Activated CD4-positive, alpha-beta T cell treated with anti-CD3 and anti-CD28 coated beads, Interleukin-10, Interleukin-2, amounts not matched to agents 100 ng/mL and 50 ng/mL, durations not matched to agents 16 hours and 8 hours (primary cell): ENCODE measurements at places on chromosomes 1 and 21.

GRCh38 chr1:45403718-45404117, 63.5 kb upstream of the MUTYH start:
- DNase-seq = no peak

DNA sequence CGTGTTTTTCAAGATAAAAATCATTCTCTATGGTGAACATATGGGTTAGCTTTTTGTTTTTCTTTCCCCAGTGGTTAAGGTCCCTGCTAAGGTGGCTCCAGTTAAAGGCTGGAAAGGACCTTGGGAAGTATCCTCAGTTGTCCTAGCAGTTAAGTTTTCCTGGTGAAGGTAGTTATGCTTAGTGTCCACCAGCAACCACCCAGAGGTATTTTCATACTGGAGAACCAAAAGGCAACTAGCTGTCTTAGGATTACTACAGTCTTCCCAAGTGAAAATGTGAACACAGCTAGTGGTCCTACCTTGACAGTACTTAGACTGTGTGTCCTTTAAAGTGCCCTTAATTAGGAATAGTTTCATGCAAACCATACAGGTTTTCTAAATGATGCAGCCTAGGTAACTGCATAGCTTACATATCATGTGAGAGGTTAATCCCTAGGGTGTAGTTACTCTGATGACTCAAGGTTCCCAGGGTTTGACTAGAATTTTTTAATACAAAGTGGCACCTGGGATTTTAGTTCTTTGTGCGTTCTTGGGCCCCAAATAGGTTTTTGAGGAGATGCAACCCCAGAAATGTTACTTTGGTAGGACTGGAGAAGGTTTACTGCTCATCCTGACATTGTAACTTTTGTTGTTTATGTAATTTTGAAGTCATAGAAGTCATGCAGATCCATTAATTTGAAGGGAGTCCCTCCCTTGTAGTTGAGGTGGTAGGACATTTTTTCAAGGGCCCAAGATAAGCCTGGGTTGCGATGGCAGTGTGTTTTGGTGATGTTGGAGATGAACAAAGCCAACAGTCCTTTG, 36.5 kb downstream of the YY1AP1 start:
- no peak for DNase-seq

DNA sequence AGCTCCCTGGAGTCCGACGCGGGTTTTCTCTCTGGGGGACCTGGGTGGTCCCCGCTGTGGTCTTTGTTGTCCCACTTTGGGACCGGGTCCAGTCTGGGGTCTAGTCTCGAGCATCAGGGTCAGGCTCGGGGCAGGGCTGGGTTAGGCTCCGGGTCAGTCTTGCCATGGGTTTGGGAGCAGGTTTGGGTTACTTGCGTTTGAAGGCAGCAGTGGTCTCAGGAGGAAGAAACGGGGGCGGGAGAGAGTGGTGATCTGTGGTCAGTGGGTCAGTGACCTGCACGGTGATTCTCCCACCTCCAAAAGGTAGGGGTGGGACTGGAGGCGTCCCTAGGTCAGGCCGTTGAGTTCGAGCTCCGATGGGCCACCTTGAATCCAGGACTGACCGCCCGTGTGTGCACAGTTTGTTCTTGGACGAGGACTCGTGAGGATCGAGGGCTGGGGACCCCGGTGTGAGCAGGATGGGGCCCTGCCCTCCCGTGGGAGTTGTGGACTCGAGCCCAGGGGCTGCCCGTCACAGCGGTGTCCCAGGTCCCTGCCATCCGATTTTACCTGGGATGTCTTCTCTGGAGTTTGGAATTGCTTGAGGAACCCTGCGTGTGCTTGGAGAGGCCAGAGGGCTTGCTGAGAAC, 2.3 kb downstream of the B3GALT6 start:
- no peak for DNase-seq

DNA sequence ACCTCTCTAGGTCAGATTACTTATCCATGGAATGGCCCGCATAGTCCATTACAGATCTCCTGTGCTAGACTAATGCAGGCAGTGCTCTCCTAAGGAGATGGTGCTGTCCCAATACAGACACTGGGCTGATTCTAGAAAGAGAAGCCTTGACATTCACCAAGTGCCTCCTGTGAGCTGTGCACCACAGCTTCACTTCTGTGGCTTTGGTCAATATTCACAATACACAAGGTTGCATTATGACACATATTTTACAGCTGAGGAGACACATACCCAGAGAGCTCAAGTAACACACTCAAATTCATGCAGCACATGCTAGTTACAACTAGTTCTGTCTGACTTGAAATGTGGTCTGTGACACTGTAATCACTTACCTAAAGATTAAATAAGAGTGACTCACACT, 59.4 kb upstream of the LRRC8B start:
- DNase-seq = peak; percentile 82

DNA sequence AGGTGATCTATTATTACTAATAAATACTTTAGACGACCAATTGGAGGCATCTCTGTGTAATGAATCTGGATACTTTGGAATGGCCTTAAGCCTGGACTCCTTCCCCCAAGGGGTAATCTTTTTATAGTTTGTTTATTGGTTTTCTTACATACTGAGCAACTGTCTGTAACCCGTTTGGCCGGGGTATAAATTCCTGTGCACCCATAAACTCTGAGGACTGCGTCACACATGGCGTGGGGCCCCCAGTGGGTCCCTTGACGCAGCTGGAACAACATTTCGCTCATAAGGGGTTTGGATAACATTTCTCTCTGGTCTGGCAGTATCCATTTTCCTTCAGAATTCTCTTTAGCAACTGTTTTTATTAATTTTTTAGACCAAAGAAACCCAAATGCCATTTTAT, 26.5 kb downstream of the SCCPDH start:
- DNase-seq = no peak

DNA sequence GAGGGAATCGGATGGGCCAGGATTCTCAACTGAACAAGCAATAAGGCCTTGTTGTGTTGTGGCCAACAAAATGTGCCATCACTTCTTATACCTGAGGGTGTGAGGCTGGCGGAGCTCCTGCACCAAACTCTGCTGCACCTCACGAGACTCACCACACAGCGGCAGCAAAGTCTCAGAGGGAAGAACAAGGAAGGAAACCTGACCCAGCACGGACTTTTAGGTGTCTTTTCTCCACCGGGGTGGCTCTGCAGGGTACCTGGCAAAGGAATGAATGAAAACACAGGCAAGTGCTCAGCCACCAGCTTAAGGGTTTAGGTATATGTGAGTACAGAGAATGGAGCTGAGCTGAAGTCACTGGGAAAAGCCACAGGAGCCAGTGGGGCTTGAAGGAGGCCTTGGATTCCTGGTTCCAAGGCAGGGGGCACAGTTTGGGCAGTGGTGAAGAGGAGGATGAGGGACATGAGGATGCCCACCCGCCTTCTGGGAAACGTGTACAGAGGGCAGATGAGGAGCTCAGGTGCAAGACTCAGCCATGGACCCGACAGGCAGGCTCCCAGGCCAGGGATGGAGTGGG, 31.1 kb upstream of the HSD3B1 start:
- DNase-seq = peak; percentile 45
